Left forelimb (tissue), 1 donor: ENCODE measurements at places on chromosomes 1 and 21.
A peak's percentile ranks its signal among the peaks of the same experiment; 100 is the strongest.

DNA sequence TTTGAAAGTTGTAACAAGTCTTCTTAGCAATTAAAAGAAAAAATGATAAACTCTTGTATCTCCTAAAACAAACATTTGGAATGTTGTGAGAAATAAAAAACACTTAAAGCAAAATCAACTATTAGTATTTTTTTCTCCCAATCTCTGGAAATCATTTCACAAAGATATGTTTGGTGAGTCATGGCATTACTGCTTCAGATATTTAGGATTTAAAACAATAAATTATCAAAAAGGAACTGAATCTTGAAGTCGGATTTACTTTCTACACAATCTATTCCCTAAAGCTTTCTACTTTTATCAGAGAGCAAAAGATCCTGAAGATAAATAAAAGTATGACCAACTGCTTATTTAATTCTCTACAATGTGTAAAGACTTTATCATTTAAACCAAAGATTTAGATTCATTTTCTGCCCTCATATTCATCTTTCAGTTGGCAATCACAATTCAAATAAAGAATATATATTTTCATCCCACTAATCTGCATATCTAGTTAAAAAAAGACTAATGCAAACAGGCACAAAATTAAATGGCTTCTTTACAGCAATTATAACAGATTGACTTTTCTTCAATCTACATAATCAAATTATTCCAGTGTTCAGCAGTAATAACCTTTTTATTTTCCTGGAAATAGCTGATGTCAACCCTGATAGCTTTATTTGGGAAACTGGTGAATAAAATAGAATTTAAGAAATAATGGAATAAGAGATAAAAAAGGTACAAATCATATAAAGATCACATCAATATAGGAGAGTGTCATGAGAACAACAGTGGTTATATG lies 230.0 kb downstream of the COP1 start:
- DNase-seq: no peak

GRCh38 chr1:82045221-82045620 lies 244.5 kb downstream of the ADGRL2 start:
- DNase-seq: no peak

DNA sequence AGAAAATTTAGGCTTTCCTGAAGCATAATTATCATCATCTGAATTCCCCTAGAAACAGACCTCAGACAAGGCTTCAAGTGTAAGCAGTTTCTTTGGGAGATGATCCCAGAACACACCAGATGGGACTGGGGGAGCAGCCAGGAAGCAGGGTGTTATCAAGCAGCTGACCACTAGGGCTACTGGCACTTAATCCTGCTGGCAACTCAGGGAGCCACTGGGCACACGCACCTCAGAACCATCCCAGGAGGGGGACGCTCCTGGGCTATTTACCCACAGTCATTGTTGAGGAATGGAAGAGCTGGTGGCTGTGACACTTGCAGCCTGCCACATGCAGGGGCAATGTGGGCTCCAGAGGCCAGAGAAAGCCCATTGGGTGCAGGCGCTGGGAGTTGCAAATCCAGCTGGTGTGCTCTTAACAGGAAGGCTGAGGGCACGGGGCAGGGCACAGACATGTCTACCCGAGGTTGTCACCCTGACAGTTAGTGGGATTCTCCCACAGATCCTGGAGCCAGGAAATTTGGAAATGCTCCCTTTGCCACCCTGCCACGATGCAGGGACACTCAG lies 15.1 kb upstream of the IL22RA1 start:
- peak; percentile 40 for DNase-seq

DNA sequence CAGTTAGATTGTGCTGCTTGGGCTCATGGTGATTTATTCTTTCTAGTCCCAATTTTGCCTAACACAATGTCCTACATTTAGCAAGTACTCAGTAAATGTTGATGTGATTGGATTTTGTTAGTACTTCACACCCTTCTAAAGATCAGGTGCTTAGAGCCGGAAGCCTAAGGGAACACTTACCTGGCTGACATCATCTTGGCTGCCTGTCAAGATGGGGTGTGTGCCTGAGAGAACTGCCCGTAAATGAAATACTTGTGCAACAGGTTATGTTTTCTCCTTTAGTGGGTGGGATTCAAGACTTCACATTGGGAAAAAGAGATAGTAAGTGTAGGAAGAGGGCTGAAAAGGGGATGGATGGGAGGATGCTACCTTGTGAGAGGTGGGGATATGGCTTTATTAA lies 75.5 kb upstream of the MACF1 start:
- no peak for DNase-seq

DNA sequence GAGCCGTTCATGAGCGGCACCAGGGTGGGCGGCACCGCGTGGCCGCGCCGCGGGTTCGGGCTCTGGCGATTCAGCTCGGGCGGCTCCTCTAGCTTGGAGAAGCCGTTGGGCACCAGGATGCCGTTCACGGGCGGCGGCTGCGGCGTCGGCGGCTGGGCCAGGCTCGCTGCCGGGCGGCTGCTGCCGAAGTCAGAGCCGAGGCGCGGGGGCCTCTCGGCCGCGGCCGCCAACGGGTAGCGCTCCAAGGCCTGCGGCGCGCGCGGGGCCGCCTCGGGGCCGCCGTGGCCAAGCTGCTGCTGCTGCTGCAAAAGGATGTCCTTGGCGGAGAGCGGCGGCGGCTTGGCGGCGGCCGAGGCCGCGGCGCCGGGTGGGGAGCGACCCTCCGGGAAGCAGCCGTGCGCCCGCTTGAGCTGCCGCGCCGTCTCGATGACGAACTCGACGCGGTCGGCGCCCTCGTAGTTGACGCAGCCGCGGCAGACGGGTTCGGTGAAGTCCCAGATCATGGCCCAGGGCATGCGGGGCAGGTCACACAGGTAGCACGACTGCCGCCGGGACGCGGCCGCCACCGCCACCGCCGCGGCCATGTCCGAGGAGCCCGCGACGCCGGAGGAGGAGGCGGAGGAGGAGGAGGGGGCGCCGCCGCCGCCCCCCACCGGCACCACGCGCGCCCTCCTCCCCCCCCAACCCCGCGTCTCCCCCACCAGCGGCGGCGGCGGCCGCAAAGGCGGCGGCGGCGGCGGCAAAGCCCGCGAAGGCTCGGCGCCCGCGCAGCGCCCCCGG lies 877 bp downstream of the IRF2BP2 start:
- DNase-seq: no peak

DNA sequence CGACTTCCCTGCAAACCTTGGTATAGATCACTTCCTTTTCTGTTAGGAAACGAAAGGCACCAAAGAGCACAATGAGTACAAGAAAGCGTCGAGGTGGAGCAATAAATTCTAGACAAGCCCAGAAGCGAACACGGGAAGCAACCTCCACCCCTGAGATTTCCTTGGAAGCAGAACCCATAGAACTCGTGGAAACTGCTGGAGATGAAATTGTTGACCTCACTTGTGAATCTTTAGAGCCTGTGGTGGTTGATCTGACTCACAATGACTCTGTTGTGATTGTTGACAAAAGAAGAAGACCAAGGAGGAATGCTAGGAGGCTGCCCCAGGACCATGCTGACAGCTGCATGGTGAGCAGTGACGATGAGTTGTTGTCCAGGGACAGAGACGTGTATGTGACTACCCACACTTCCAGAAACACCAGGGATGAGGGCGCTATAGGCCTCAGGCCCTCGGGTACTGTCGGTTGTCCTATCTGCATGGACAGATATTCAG lies 18.5 kb downstream of the FAM89A start:
- no peak for DNase-seq

- no peak for DNase-seq
Measured at GRCh38 chr1:114740331-114740730, 17.5 kb downstream of the CSDE1 start.

- DNase-seq: no peak
Measured at GRCh38 chr1:20652300-20652699, 8.9 kb downstream of the DDOST start.

DNA sequence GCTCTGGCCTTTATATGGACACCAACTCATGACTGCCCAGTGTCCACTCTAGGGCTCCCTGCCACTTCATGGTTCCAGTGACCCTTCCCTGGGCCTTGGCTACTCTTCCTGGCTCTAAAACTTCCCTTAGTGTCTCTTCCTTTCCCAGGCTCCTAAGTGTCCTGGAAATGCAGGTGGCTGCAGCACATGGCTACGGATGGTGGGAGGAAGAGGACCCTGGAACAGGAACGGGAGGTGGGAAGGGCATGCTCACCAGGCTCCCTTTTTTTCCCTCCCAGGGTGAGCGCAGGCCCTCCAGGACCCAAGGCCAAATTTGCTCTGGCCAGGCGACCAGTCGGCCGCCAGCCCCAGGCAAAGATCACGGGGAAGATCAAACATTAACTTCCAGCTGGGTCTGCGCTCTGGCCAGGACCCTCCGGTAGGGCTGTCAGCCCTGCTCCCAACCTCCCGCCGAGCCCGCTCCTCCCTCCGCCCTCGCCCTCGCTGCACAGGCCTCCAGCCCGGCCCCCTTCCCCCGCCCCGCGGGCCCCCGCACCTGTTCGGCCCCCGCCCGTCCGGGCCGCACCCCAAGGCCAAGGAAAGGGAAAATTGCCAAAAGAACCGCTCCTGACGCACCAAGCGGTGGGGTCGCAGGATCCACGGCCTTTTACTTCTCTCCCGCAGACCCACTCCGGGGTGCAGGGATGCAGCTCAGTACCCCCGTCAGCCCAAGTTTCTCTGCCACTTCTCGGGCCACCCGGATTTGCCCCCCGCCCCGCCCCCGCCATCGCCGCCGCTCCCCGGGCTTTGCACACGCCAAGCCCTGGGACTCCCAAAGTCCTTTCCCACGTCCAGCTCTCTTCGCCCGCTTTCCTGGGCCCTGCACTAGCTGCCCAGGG lies 894 bp downstream of the TCEA3 start:
- peak; percentile 74 for DNase-seq
